ENCODE measurements at places on chromosomes 1 and 21. TPM values are rescaled to one million over a fixed set of nuclear protein-coding genes. Genes with fewer than 3 reads are reported as not detected.
A peak's percentile ranks its signal among the peaks of the same experiment; 100 is the strongest.

DNA sequence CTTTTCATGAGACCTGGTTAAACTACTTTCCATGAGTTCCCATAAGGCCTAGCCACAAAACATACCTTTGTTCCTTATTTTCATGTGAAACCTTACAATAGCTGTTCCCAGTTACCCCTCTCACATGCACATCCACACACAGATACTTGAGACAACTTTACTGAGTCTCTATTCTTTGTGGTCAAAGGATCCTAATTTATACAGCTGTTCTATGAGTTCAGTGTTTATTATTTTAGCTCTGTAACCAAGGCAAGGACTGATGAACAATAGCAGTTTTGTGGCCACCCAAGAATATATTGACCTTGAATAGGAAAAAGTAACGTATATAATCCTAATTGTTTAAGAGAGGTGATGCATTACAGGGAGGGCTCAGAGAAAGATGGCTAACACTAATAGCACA is 160.5 kb upstream of the CACYBP start:
- no peak overlapping the region for H3K27ac ChIP-seq
- H3K4me1 ChIP-seq, result no peaks in the 10 kb centered on the region
- DNase-seq, result no peak
- no peak overlapping the region for H3K4me3 ChIP-seq
- H3K27me3 ChIP-seq, result no peaks in the 10 kb centered on the region

Gene GOLT1A
- 19.4 TPM for total RNA-seq

Gene DEPDC1
- 28.0 TPM for total RNA-seq

- H3K27me3 ChIP-seq, result no peaks in the 10 kb centered on the region
- DNase-seq, result no peak
- no peak overlapping the region for H3K4me3 ChIP-seq
- H3K27ac ChIP-seq, result no peak overlapping the region
- H3K36me3 ChIP-seq, result peaks cover 29% of the 10 kb centered on the region
- peaks cover 66% of the 10 kb centered on the region for H3K4me1 ChIP-seq
Observed at GRCh38 chr1:109761227-109762038, 2.3 kb downstream of the EPS8L3 start.

Gene CEP170
- total RNA-seq, result 28.6 TPM

- no peak overlapping the region for H3K4me3 ChIP-seq
- H3K27me3 ChIP-seq, result no peaks in the 10 kb centered on the region
- peaks cover 13% of the 10 kb centered on the region for H3K4me1 ChIP-seq
- no peak overlapping the region for H3K27ac ChIP-seq
- DNase-seq, result peak; percentile 10
Observed at GRCh38 chr1:88655685-88656299, 28.3 kb upstream of the PKN2 start.

GRCh38 chr1:38326135-38326534 is 279.5 kb upstream of the POU3F1 start:
- no peak for DNase-seq
- H3K4me1 ChIP-seq, result no peaks in the 10 kb centered on the region
- H3K27me3 ChIP-seq, result peaks cover 2% of the 10 kb centered on the region
- no peaks in the 10 kb centered on the region for H3K36me3 ChIP-seq
- no peak overlapping the region for H3K4me3 ChIP-seq

- 0 out of 2 replicates have a peak, but pooled peaks cover 5% of the 10 kb centered on the region for H3K27me3 ChIP-seq
- H3K36me3 ChIP-seq, result no peaks in the 10 kb centered on the region
- no peak for DNase-seq
- peaks cover 32% of the 10 kb centered on the region for H3K4me1 ChIP-seq
- no peak overlapping the region for H3K4me3 ChIP-seq
- H3K27ac ChIP-seq, result no peak overlapping the region
Observed at GRCh38 chr1:159973350-159973940, 19.4 kb upstream of the SLAMF9 start.

Gene SIM2
- total RNA-seq, result 0.53 TPM

Gene HPCAL4
- total RNA-seq, result not detected

Gene NBPF15
- total RNA-seq, result 13.4 TPM

Gene RGL1
- 5.7 TPM for total RNA-seq
